HS-5 (cell line): ENCODE measurements at places on chromosomes 13 and 19.
A peak's percentile ranks its signal among the peaks of the same experiment; 100 is the strongest.

DNA sequence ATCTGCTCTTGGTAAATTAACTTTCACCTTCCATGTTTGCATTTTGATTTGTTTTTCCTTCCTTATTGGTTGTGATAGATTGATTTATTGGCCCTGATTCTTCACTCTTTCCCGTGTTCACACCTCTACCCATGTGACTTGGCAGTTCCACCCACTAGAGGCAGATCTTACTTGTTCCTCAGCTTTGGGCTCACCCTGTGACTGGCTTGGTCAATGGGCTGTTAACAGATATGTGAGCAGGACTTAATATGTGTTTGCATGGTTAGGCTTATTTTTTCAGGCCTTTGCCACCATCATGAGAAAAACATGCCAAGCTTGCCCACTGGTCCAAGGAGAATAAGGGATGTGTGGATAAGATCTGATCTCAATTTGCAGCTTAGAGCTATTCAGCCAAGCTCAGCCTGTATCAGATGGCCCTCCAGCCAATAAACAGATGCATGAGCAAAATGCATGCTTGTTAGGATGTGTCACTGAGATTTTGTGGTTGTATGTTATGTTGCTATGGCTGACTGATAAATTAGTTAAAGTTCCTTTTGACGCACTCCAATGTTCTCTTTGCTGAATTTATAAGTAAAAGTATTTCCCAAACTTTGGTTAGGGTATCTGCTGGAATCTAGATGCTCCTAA, 48.0 kb downstream of the RGCC start:
- peak; percentile 34 for DNase-seq

GRCh38 chr19:56106397-56106849, 14.7 kb downstream of the ZNF787 start:
- no peak for DNase-seq

GRCh38 chr13:94182185-94182761, 297.2 kb downstream of the DCT start:
- no peak for DNase-seq

GRCh38 chr19:38663156-38663651, 15.8 kb downstream of the ACTN4 start:
- DNase-seq, result no peak

GRCh38 chr19:3098515-3099346, 4.6 kb downstream of the GNA11 start:
- no peak for DNase-seq

GRCh38 chr13:93522501-93522900, 295.9 kb downstream of the GPC6 start:
- no peak for DNase-seq

DNA sequence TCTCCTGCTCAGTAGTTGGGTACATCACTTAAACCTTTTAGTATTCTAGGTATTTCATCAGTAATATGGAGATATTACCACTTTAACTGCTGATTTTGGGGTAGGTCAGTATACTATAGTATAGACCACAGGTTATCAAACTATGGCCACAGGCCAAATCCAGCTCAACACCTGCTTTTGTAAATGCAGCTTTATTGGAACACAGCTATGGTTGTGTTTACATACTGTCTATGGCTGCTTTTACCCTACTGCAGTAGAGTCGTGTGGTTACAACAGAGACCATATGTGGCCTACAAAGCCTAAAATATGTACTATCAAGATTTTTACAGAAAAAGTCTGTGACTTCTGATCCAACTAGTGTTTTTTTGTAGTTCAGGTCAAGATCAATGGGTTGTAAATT, 10.3 kb downstream of the COG6 start:
- no peak for DNase-seq

DNA sequence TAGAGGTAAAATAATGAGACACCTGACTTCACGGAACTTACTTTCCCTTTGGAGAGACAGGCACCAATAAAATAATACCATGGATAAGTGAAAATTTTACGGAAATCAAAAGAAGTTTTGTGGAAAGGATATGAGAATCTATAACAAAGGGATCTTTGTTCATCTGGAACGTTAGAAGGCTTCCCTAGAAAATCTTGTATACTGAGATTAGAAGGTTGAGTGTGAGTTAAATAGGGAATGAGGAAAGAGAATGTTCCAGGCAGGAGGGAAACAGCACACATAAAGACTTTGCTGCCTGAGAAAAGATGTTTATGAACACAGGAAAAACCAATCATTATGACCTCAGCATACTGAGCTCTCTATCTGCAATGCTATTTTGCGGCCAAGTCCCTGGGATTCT, 19.6 kb upstream of the RAP2A start:
- no peak for DNase-seq

- no peak for DNase-seq
These were observed 98.4 kb downstream of the ZIC5 start for GRCh38 chr13:99873141-99873540.
